Gastrocnemius medialis (tissue), 4 donors: ENCODE measurements at places on chromosomes 3 and 15.
A peak's percentile ranks its signal among the peaks of the same experiment; 100 is the strongest.

DNA sequence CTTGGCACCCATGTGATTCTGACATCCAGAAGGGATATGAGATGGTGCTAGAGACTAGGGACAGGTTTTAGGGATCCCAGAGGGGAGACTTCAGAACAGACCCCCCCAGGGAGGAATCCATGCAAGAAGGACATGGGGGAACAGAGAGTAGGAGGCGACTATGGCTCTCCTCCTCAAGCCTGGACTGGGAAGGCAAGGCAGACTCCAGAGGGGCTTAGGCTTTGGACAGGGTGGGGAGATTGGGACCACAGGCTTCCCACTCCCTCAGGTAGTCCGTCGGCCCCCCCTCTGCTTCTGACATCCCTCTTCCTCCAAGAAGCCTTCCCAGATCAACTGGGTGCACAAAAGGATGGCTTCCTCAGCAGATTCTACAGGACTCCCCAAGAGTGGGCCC lies 3.0 kb upstream of the VIPR1 start:
- DNase-seq = no peak

DNA sequence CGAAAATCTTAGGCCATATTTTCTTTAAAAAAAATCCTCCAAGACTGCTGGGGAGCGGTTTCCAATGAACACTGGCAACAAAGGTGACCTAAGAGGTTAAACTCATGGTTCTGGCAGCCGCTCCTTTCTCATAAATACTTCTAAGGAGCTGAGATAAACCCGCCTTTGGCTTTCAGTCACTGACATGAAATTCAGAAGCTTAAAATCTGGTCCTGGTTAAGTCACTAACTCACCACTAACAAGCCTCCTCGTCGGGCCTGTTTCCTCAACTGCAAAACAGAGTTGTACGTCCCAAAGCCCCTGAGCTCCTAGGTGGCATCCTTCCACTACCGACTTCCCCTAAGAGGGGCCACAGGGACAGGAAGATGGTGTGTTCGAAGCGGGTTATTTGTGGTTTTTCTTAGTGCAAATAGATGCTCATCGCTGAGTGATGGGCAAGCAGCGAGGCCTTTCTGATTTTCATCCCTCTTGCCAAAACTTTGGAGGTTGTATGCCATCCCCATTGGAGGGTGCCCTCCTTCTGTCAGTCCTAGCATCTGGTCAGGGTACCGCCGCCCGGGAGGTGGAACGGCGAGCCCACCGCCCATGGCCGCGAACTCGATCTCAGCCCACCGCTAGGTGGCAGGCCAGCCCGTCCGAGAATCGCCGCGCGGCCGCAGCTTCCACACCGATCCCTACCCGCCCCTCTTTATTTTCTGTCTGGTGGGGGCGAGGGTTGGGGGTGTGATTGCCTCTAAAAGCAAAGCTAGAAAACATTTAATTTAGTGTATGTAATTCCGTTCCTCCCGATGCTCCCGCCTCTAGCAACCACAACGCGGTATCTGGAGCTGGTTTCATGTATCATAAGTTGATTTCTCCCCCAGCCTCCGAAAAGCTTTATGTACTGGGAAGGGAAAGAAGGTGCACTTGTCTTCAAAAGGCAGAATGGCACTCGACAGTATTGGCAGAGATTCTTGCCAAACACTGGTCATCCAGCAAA lies 4.6 kb downstream of the BCL6 start:
- peak; percentile 67 for DNase-seq

DNA sequence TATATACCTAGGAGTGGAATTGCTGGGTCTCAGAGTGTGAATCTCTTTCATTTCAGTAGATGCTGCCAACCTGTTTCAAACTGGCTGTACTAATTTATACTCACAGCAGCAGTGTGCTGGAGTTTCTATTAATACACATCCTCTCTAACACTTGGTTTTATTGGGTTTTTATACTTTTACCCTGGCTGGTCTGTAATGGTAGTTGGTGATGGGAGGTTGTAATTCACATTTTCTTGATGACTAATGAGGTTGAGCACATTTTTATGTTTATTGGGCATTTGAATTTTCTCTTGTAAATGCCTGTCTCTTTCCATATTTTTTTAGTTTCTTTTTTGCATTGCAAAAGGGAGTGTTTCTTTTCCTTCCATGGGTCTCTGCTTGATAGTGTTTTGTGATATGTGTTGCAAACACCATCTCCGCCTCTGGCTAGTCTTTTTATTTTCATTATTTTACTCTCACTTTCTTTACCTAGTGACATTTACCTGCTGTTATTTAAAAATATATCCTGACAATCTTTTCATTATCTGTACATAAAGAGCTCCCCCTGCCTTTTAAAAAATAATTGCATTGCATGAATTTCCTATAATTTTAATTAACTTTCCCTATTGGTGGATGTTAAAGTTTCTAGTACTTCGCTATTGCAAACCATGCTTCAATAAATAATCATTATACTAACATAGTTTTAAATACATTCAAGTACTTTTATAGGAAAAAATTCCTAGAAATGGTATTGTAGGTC lies 49.0 kb upstream of the GCNT3 start:
- no peak for DNase-seq

DNA sequence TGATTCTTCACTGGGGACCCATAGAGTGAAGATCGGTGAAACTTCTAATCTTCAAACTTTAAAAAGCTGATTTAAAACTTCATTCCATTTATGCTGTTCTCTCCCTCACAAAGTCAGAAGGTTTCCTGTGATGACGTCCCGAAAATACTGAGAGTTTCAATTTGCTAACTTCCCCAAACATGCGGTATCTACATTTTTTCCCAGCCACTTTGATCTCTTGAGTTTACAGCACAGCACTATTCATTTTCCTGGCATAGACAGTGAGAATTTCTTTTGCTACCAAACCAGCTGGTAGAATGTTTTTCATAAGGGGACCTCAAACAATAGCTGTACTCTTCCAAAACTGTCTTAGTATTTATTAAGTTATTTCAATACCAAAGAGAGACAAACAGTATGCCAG lies 156.8 kb downstream of the LSAMP start:
- DNase-seq = no peak

DNA sequence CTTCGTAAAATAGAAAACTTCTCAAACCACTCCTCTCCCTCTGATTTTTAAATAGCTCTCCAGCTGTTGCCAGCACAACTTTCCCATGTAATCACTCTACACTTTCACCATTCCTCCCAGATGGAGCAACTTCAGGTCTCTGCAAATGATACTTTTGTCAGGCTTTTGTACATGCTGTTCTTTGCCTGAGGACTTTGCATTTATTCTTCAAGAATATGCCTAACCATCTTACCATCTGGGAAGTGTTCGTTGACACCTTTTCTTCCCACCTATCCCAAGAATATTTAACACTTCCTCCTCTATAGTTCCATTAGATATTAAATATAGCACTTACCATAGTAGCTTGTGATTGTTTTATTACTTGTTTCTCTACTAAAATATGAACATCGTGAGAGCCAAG lies 703.7 kb downstream of the CADM2 start:
- no peak for DNase-seq
